CD4-positive, alpha-beta T cell treated with Interleukin-15 for 4 hours (primary cell): ENCODE measurements at places on chromosomes 4 and X.

- no peak for DNase-seq
Measured at GRCh38 chr4:185346975-185347601, 48.6 kb downstream of the LRP2BP start.

GRCh38 chr4:74440356-74440755 is 4.6 kb upstream of the AREG start:
- DNase-seq, result no peak

GRCh38 chr4:3254302-3255131 is 5.6 kb downstream of the MSANTD1 start:
- no peak for DNase-seq

- DNase-seq, result no peak
Measured at GRCh38 chr4:126954537-126955291, 678.0 kb upstream of the INTU start.

DNA sequence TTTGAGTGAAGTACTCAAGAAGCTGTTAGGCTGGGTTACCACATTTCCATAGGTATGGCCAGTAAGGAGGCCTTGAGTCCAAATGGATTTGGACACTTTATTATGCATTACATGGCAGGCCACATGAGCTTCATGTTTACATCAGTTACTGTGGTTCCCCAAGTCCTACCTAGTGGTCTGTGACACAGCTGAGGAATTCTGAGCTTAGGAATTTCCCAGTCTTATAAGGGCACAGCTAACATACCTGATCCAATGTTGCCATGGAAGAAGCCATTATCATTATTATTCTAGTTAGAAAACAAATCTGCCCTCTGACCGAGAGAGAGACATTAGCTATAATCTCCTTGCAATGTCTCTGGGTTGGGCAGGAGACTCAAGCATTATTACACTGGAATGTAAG is 174.4 kb upstream of the NUDT10 start:
- DNase-seq, result no peak

DNA sequence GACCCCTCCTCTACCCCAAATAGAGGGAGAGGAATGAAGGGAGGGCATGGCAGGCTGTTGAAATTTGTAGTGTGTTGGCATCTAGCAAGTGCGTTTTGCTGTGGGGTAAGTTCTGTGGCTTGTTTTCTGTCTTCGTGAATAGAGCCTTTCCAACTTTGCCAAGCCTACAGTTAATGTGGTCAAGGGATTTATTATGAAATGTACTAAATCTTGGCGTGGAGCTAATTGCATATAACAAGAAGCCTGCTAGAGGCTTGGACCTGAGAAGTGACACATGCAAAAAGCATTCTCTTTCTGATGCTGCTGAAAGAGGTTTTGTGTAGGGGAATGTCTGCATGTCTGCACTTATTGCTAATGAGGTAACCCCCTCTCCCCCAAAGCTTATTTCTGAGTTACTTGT is 132.2 kb downstream of the BMPR1B start:
- DNase-seq, result no peak

GRCh38 chr4:161988946-161989345 is 174.9 kb downstream of the FSTL5 start:
- DNase-seq, result no peak

- no peak for DNase-seq
Measured at GRCh38 chr4:37740546-37740945, 54.4 kb upstream of the RELL1 start.

- no peak for DNase-seq
Measured at GRCh38 chr4:98604723-98605122, 53.7 kb downstream of the TSPAN5 start.
